T-helper 1 cell (primary cell): ENCODE measurements at places on chromosomes 12 and 14.

GRCh38 chr14:59004012-59004411 is 184.5 kb upstream of the DAAM1 start:
- no peak for DNase-seq

DNA sequence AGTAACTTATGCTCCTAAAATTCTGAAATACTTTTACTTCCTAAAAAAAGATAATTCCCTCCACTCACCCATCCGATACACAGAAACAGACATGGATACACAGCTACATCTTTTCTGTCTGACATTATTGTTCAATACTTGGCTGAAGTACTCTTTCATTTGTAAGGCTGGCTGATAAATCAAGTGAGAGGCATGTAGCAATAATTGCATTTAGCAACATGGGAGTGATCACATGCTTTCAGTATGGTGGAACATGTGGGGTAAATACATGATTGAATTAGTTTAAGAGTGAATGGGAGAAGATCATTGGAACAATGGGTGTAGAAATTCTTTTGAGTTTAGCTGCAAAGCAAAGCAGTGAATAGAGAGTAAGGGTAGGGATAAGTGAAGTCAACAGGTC is 25.6 kb downstream of the PTPRQ start:
- no peak for DNase-seq

DNA sequence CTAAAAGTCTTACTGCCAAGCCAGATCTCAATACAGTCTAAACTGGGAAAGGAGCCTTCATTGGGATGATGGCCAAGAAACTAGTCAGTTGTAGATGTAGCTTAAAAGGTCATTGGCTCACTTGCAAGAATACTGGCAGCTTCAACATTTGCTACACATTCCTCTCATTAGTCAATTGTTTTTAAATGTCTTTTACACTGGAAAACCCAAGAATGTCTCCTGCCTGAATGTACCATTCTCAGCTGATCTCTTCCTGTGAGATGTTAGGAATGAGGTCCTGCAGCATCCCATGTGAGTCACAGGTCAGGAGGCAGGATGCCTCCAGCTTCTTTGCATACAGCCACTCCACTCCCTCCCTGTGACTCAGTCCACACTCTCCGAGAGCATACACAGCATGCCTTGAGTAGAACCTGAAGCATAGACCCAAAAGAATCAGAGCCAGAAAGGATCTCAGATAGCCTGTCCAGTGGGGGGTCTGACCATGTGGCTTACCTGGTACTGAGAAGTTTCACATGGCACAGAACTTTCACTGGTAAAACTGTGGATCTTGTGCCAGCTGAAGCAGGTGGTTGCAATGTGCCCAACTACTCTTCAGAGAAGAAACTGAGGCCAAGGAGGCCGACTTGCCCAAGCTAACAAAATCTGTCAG is 56.0 kb upstream of the HECTD1 start:
- DNase-seq = no peak

GRCh38 chr14:48725051-48725734 is 861.0 kb downstream of the RPS29 start:
- no peak for DNase-seq

- DNase-seq = no peak
Observed at GRCh38 chr12:100956311-100956852, 161.8 kb downstream of the ANO4 start.

DNA sequence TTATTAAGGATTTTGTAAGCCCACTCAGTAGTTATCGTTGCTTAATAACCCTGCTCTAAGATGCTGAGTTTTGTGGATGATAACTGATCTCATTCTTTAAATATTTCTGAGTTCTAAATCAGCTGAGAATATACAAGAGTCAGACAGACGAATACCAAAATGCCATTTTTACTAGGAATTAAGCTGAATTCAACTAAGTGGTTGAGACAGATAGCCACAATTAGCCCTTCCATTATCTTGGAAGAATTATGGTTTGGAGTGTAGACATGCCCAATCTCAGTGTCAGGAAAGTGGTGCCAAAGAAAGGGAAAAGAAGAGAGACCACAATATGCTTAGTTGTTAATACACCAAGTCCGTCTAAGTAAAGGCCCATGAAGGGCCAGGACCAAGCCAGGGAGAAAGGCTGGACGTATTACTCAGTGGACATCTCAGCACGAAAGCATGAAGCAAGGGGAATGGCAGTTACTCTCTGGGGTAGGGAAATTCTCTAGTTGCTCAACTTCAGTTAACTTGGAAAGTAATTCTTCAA is 58.6 kb downstream of the KCNA5 start:
- DNase-seq = no peak

GRCh38 chr12:33156042-33156441 is 259.5 kb upstream of the PKP2 start:
- DNase-seq = no peak

GRCh38 chr12:117816-118345 is 51.3 kb downstream of the IQSEC3 start:
- DNase-seq = no peak
